Activated CD4-positive, alpha-beta T cell treated with anti-CD3 and anti-CD28 coated beads, Interleukin-2, Interleukin-6, amounts not matched to agents 100 ng/mL and 50 ng/mL, durations not matched to agents 16 hours and 8 hours (primary cell): ENCODE measurements at places on chromosomes 4 and X.
A peak's percentile ranks its signal among the peaks of the same experiment; 100 is the strongest.

DNA sequence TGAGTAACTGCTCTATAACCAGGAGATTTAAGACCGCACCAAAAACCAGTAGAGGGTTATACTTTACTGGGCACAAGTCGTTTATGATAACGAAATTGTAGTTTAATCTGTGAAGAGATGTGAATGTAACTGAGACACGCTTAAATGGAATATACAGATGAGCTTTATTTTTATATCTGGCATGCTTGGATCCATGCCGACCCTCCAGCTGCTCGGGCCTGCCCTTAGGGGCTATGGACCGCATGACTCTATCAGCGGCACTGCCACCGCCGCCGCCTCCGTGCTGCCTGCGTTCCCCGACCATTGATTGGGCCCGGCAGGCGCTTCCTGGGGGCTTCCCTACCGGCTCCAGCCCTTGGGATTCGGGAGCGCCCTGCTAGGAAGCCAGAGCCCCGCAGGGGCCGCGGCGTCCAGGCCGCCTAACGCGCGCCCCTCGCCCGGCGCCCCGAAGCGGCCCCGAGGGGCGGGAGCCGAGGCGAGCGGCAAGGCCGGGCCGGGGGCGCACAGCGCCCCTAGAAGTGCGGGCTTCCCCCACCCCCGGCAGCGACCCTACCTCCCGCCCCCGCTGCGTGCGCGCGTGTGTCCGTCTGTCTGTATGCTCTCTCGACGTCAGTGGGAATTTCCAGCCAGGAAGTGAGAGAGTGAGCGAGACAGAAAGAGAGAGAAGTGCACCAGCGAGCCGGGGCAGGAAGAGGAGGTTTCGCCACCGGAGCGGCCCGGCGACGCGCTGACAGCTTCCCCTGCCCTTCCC, at the start of gene NFKB1:
Gene NFKB1 (plus strand): TSS at position 664 of the 751 bp plus-strand sequence. CDS start 24,160 bp downstream, outside the sequence.
- DNase-seq = peak; percentile 88

DNA sequence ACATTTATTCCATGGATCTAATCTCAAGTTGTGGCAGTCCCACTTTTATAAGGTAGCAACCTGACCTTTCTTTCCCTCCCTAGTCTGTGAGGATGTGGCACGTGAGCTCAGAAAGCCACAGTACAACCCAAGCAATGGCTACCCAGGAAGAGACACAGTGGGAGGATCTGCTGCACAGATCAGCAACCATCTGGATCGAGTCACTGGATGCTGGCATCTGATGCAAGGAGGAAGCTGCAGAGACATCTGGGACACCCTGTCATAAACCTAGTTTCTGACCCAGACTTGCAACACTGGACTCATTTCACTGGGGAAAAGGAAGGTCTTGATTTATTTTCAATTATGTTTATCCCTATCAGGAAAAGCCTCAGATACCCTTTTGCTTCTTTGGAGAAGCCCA, 327.1 kb downstream of the PAPSS1 start:
- DNase-seq = no peak

DNA sequence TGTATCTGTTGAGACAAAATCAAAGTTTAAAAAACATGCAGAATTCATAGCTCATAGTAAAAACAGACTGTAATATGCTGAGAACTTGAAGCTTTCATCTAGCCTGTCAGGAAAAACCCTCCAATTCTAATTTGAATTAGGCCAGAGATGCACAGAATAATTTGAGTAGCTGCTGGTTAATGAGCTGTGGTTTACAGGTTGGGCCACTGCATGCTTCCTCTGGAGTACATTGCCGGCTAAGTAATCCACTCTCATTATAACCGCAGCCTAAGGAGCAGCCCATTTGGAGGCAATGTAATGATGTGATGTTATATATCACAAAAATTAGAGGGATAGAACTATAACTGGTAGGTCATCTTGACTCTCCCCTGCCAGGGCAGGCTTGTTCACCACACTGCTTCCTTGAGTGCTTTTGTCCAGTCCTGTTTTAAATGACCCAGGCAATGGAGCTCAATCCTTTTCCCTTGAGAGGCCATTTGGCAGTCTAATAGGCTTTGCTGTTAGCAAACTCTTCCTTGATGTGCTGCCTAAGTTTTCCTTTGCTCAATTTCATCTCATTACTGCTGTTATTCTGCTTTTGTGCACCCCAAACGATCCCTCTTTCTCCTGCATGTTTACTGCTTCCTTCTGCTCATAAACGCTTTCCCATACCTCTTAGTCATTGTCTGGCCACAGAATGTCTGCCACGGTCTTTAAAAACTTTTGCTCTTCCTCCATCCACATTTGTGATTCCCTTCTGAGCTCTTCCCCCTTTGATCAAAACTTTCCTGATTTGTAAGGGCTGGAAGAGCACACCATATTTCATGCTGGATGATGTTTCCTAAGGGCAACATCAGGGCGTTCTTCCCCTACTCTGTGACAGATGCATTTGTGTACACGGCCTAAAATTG, 230.9 kb downstream of the C4orf33 start:
- DNase-seq = no peak

GRCh38 chr4:8061573-8061972, 97.0 kb downstream of the ABLIM2 start:
- DNase-seq = no peak

DNA sequence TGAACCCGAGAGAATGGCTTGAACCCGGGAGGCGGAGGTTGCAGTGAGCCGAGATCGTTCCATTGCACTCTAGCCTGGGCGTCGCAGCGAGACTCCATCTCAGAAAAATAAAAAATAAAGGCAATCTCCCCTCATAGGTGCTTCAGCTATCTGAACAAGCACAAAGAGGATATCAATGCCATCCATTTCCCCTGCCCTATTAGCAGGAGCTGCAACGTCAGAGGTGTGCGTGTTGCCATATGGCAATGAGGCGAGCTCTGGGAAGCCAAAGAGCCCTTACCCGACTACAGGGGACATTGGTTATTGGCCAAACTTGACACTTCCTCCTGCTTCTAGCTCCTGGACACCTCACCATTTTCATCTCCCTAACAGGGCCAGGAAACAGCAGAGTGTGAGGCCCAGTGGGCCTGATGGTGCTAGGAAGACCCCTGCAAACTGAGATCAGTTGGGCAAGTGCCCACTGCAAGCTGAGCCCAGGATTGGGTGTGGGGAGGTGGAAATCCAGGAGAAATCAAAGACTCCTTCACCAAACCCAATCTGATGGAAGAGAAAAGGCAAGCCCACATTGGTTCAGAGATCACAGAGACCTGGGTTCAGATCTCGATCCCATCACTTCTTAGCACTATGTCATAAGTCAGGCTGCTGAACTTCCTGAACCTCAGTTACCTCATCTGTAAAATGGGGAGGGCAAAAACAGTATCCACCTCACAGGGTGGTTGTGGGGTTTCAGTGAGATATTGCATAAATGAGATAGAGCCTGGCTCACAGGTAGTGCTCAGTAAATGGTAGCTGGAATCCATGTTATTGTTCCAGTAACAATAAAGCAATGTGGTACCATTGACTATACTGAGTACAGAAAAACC, 21.2 kb downstream of the SLC25A5 start:
- no peak for DNase-seq

GRCh38 chr4:183366206-183366835, 44.1 kb upstream of the CLDN24 start:
- no peak for DNase-seq
